ENCODE measurements at places on chromosomes 2 and 18.

DNA sequence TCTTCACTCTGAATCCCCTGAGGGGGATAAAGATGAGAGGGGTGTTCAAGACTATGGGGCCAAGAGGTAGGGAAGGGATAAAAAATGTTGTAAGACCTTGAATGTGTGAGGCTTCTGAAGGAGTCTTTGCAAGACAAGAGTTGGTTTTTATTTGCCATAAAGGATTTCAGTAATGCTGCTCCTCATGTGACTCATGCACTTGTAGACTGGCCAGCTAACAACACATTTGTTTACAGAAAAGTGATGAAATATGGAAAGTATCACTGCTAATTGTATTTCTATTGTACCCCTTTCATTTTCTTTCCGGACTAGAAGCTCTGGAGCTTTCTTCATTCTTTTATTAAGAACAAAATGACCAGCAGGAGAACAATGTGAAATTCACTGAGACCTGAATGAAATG is 782.1 kb downstream of the EPHA4 start:
- DNase-seq: no peak
- H3K27me3 ChIP-seq: no peaks in the 10 kb centered on the region
- no peaks in the 10 kb centered on the region for H3K4me1 ChIP-seq

- no peaks in the 10 kb centered on the region for H3K36me3 ChIP-seq
- no peaks in the 10 kb centered on the region for H3K27me3 ChIP-seq
- no peak for DNase-seq
- no peak overlapping the region for H3K27ac ChIP-seq
- no peaks in the 10 kb centered on the region for H3K4me1 ChIP-seq
Observed at GRCh38 chr18:62974928-62975675, 259.8 kb downstream of the PHLPP1 start.

DNA sequence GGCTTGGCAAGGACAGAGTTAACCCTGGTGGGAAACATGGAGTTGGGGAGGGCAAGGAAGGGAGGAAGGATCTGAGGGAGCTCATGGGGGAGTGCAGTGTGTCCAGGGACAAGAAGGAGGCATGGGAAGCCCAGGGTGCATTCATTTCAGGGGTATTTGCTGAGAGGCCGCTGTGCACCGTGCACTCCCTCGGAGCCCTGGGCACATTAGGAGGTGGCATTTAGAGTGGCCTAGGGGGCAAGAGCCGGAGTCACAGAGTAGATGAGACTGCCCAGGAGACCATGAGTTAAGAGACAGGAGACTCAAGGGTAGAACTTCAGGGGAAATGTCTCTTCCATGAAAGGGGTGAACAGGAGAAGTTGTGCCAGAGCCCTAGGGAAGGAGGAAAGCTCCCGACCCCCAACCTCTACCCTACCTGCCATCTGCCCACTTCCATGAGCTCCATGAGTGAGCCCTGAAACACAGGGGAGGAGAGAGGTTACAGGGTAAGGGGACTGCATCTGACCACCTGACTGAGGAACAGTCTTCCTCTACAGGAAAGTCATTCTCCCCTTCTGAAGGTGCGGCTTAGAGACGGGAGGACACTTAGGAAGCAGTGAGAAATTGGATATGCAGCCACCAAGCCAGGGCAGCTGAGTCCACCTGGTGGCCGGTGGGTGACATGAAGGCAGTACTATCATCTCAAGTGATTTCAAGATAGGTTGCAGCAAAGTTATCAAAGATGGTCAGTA is 58.5 kb upstream of the COPS8 start:
- DNase-seq: peak; percentile 58
- H3K27me3 ChIP-seq: peaks cover 34% of the 10 kb centered on the region
- no peaks in the 10 kb centered on the region for H3K36me3 ChIP-seq
- no peak overlapping the region for H3K27ac ChIP-seq

- no peak for DNase-seq
- H3K4me1 ChIP-seq: no peaks in the 10 kb centered on the region
- H3K4me3 ChIP-seq: no peak overlapping the region
- no peaks in the 10 kb centered on the region for H3K36me3 ChIP-seq
Observed at GRCh38 chr2:174281736-174282135, 33.4 kb upstream of the OLA1 start.

- H3K36me3 ChIP-seq: peaks cover 46% of the 10 kb centered on the region
- H3K4me1 ChIP-seq: no peaks in the 10 kb centered on the region
- H3K4me3 ChIP-seq: no peak overlapping the region
- H3K27me3 ChIP-seq: no peaks in the 10 kb centered on the region
- H3K27ac ChIP-seq: no peak overlapping the region
Observed at GRCh38 chr18:51066273-51066672, 36.3 kb downstream of the SMAD4 start.

GRCh38 chr2:55934337-55934736 is 10.8 kb upstream of the EFEMP1 start:
- H3K27me3 ChIP-seq: peaks cover 27% of the 10 kb centered on the region
- DNase-seq: no peak
- H3K27ac ChIP-seq: no peak overlapping the region
- H3K36me3 ChIP-seq: no peaks in the 10 kb centered on the region

GRCh38 chr18:5287854-5288253 is 7.7 kb downstream of the ZBTB14 start:
- H3K27me3 ChIP-seq: no peaks in the 10 kb centered on the region
- H3K4me1 ChIP-seq: no peaks in the 10 kb centered on the region
- DNase-seq: no peak
- no peak overlapping the region for H3K27ac ChIP-seq
- H3K36me3 ChIP-seq: peaks cover 22% of the 10 kb centered on the region

DNA sequence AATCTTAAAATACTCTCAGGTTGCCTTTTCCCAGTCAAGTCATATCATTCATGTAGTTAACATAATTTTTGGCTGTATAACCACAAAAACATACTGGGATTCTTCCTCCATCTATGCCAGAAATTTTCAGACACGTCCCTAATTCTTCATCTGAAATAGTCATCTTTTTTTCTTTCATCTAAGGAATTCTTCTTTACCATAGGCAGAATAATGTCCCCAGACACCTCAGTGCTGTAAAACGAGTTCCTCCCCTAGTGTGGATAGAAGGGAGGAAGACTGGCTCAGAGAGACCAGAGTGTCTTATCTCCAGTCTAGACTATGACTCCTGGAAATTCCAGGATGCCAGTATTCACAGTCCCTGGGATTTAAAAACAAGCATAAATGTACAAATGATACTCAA is 127.8 kb downstream of the MREG start:
- no peak overlapping the region for H3K4me3 ChIP-seq
- peaks cover 12% of the 10 kb centered on the region for H3K4me1 ChIP-seq
- DNase-seq: no peak
- no peaks in the 10 kb centered on the region for H3K36me3 ChIP-seq
- no peak overlapping the region for H3K27ac ChIP-seq

DNA sequence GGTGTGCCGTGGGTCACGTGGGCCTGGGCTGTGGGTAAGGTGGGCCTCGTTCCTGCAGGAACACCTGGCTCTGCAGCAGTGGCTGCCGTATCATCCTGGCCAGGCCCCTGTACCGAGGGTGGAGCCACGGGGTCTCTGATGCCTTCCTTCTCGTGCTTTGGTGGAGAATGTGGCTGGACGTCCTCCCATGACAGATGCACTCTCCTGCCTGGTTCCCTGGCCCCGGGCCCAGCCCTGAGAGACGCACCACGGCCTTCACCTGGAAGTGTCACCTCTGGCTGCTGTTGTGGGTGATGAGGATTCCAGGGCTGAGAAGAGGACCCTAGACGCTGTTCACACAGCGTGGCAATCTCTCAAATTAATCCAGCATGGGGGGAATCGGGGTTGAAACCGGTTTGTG is 49.5 kb downstream of the NFATC1 start:
- no peaks in the 10 kb centered on the region for H3K27me3 ChIP-seq
- H3K36me3 ChIP-seq: no peaks in the 10 kb centered on the region
- H3K4me3 ChIP-seq: no peak overlapping the region
- no peak for DNase-seq
- H3K27ac ChIP-seq: no peak overlapping the region
- peaks cover 5% of the 10 kb centered on the region for H3K4me1 ChIP-seq

DNA sequence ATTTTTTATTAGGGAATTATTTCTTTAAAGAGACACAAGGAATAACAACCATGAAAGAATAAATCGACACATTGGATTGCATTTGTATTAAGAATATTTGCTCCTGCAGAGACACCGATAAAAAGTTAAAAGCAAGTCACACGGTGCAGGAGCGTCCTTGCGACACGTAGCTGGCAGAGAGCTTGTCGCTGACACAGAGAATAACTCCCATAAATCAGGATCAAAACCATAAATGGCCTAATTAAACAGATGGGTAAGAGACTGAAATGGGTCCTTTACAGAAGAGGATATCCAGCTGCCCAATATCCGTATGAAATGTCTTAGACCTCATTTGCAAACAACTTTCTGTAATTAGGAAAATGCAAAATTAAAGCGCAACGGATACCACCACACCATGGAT is 126.1 kb upstream of the SNTG2 start:
- no peaks in the 10 kb centered on the region for H3K27me3 ChIP-seq
- no peak for DNase-seq
- no peak overlapping the region for H3K4me3 ChIP-seq
- no peak overlapping the region for H3K27ac ChIP-seq

GRCh38 chr18:48679236-48679635 is 140.4 kb downstream of the CTIF start:
- H3K27me3 ChIP-seq: no peaks in the 10 kb centered on the region
- H3K36me3 ChIP-seq: no peaks in the 10 kb centered on the region
- H3K4me3 ChIP-seq: no peak overlapping the region
- no peak overlapping the region for H3K27ac ChIP-seq
- DNase-seq: peak; percentile 35

DNA sequence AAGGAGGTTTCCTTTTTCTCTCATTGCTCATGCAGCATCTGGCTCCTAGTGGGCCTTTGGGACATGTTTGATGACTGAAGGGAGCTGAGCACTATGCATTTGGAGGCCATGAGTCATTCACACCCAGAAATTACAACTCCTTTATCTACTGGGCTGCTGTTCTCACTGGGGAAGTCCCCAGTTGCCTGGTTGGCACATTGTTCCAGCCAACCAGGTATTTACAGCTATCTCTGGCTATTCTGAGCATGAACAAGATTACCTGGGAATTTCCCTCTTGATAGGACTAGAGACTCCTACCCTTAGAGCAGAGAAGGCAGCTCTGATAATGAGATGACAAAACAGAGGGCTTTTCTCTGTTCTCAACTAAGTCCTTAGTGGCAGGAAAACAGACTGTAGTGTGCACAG is 206.5 kb downstream of the SETBP1 start:
- no peak overlapping the region for H3K4me3 ChIP-seq
- H3K36me3 ChIP-seq: no peaks in the 10 kb centered on the region
- peak; percentile 50 for DNase-seq
- H3K27ac ChIP-seq: no peak overlapping the region
- H3K4me1 ChIP-seq: no peaks in the 10 kb centered on the region

DNA sequence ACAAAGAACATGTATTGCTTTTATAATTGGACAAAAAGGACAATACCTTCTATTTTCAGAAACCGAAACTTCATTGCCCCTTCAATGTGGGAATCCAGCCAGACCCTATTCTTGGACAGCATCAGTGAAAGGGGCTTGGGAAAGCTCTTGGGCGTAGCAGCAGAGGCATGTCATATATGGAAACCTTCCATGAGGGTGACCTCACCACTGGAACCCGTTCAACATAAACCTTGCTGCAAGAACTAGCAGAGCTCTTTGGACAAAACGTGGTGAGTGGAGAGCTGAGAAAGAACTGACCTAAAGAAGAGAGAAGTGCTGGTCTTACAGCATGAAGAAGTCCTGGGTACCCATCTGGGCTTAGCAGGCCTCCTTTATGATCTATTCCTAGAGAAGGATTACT is 22.7 kb upstream of the ACTG2 start:
- peaks cover 11% of the 10 kb centered on the region for H3K36me3 ChIP-seq
- DNase-seq: no peak
- no peaks in the 10 kb centered on the region for H3K27me3 ChIP-seq
- H3K4me1 ChIP-seq: no peaks in the 10 kb centered on the region
- H3K4me3 ChIP-seq: no peak overlapping the region

DNA sequence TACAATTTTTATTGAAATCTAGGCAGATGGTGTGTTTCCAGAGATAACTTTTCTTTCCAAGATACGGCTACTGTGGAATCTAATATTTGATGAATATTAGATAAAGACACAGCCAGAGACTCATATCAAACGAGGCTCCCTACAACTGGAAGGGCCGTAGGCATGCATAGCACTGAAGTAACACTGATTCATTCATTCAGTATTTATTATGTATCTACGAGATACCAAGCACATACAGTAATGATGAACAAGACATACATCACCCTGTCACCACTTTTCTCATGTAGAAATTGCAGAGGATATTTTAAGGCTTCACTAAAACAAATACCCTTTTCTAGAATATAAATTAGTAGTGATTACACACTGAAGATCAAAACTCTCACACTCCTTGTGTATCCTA is 74.5 kb downstream of the KCTD18 start:
- no peak overlapping the region for H3K27ac ChIP-seq
- no peaks in the 10 kb centered on the region for H3K36me3 ChIP-seq
- DNase-seq: no peak
- H3K27me3 ChIP-seq: no peaks in the 10 kb centered on the region
- H3K4me3 ChIP-seq: no peak overlapping the region

- no peak for DNase-seq
Observed at GRCh38 chr2:237943395-237944094, 23.3 kb upstream of the UBE2F start.

DNA sequence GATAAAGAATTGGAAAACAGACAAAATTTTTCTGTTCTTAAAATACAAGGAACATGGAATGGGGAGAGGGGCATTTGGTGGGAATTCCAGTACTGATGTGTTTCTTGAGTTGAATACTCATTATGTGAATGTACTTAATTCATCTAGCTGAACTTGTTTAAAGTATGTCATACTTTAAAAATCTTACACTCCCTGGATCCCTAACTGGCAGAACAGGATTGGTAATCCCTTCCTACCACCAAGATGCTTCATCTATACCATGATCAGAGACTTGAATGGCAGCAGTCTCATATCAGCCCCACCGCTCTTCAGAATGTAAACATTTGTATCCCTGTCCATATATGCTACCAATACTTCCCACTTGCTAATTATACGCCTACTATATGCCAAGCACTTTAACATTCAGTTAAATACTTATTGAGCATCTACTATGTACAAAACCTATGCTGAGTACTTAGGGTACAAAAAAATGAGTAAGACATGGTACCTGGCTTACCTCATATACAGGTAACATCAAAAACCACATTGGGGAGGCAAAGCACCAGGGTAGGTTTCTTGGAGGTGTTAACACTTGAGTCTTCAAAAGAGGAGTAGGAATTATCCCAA is 5.3 kb downstream of the MEMO1 start:
- no peak overlapping the region for H3K4me3 ChIP-seq
- no peaks in the 10 kb centered on the region for H3K27me3 ChIP-seq
- no peaks in the 10 kb centered on the region for H3K36me3 ChIP-seq

- DNase-seq: peak; percentile 80
- H3K27ac ChIP-seq: peak overlapping the region; percentile 76
- peaks cover 33% of the 10 kb centered on the region for H3K4me1 ChIP-seq
- no peak overlapping the region for H3K4me3 ChIP-seq
- H3K27me3 ChIP-seq: no peaks in the 10 kb centered on the region
- no peaks in the 10 kb centered on the region for H3K36me3 ChIP-seq
Observed at GRCh38 chr2:199602896-199603717, 145.4 kb upstream of the SATB2 start.

DNA sequence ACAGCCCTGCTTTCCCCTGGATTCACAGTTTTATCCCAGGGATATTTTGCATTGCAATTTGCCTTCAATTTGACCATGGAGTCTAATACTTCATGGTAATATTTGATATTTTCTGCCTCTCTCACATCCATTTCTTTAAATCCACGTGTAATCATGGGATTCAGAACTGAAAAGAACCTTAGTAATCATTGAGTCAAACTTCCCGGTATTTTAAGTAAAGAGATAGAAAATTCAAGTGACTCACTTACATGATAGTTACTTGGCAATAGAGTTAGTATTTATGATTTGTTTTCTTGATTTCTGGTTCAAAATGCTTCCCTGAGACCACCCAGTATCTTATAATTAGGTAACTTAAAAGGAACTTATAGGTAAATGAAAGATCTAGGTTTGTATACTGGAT is 33.7 kb upstream of the CDC42EP3 start:
- no peak overlapping the region for H3K27ac ChIP-seq
- no peaks in the 10 kb centered on the region for H3K27me3 ChIP-seq
- H3K4me1 ChIP-seq: no peaks in the 10 kb centered on the region
- no peak for DNase-seq

All from A673 (cell line).